ENCODE measurements at places on chromosomes 16 and 17.

- no peak for DNase-seq
Observed at GRCh38 chr16:31063843-31064611, 10.0 kb downstream of the ZNF668 start.

DNA sequence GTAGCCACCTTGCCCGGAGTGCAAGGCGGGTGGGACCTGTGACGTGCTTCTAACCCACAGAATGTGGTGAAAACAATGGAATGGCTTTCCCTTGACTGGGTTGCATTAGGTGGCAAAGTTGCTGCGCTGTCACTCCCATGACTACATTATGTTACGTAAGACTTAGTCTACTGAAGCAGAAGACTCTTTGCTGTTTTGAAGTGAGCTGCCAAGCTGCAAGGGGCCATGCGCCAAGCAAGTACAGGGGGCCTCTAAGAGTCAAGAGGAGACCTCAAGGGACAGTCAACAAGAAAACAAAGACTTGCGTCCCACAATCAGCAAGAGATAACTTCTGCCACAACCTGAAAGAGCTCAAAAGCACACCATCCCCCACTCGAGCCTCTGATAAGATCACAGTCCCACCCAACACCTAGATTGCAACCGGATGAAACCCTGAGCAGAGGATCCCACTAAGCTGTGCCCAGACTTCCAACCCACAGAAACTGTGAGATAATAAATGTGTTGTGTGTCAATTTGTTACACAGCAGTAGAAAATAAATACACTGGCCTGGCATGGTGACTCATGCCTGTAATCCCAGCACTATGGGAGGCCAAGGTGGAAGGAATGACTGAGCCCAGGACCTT is 16.5 kb downstream of the ANKRD11 start:
- DNase-seq: no peak

- no peak for DNase-seq
Observed at GRCh38 chr17:17877529-17878358, 41.0 kb upstream of the SREBF1 start.

GRCh38 chr17:75475144-75475835 is 18.9 kb downstream of the TMEM94 start:
- DNase-seq: no peak

DNA sequence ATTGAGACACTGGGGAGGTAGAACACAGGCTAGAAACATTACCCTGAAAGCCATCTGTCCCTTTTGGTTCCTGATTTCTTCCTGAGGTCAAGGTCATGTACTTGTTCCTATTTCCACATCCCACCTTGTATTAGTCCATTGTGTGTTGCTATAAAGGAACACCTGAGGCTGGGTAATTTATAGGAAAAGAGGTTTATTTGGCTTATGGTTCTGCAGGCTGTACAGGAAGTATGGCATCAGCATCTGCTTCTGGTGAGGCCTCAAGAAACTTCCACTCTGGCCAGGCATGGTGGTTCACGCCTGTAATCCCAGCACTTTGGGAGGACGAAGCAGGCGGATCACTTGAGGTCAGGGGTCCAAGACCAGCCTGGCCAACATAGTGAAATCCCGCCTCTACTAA is 7.4 kb upstream of the MED9 start:
- no peak for DNase-seq

- no peak for DNase-seq
Observed at GRCh38 chr16:23288726-23289512, 13.2 kb upstream of the SCNN1B start.

DNA sequence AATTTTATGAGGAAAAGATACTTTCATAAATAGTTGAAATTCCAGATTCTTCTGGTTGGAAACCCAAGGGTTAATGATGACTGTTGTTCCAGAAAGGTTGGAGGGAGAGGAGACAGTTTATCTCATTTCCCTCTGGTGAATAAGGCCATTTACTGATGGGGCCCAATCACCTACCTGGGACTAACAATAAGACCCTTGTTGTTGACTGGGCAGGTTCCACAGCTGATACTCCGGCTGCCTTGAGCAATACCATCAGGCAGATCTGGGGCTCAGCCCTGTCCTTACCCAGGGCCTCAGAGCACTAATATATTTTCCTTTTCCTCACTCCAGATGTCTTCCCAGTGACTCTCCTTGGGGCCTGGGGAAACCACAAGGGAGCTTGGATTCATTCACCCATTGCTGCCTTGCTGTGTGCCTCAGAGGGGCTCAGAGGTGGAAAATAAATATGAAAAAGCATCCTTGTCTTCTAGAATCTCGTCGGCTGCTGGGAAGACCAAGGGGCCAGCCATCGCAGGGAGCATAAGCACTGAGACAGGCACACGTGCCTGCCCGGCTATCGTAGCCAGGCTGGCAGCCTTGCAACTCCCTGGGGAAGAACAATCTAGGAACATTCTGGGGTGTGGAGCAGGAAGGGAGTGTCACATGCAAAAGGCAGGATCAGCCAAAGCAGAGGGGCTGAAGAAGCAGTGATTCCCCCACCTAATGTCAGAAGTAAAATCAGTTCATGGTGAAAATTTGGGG is 54.4 kb downstream of the MPRIP start:
- DNase-seq: no peak

- no peak for DNase-seq
Observed at GRCh38 chr17:39212195-39212810, 12.2 kb downstream of the RPL19 start.

GRCh38 chr16:85171004-85171758 is 58.9 kb upstream of the CIBAR2 start:
- no peak for DNase-seq

Data from activated CD4-positive, CD25-positive, alpha-beta regulatory T cell (primary cell).